ENCODE measurements at places on chromosomes 1 and 21.

DNA sequence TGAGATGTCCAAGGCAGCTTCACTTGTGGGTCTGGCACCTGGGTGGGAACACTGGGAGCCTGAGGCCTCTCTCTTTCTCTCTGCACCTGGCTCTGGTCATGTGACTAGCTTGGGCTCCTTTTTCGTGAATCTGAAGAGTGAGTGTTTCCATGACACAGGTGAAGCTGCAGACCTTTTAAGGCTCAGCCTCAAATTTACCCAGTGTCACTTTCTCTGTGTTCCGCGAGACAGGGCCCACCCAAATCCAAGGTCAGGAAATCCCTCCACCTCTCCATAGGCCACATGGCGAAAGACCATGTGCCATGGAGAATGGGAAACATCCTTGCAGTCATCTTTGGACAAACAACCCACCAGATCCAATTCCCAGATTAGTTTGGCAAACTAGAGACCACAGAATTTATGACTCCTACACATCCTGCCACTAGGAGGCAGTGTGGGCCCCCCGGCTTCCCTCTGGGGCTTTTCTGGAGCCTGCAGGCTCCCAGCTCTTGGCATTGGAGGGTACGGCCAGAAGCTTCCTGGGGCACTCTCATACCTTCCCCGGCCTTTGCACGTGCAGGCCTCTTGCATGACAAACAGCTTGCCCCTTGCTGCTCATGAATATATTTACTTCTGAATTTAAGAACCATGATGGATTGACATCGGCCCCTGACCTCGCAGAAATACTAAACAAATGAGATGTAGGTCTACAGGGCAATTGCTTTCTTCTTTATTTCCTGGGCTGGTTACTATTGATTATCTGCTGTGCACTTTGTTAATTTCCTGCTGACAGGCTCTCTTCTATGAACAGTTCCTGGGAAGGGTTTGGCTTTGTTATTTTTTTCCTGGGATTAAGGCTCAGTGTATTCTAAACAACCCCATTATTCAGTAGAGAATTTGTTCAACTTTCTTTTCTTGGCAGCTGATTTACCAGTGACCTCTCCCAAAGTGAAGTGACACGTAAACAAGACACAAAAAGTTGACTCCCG is 180.7 kb downstream of the KAZN start:
- DNase-seq = no peak

DNA sequence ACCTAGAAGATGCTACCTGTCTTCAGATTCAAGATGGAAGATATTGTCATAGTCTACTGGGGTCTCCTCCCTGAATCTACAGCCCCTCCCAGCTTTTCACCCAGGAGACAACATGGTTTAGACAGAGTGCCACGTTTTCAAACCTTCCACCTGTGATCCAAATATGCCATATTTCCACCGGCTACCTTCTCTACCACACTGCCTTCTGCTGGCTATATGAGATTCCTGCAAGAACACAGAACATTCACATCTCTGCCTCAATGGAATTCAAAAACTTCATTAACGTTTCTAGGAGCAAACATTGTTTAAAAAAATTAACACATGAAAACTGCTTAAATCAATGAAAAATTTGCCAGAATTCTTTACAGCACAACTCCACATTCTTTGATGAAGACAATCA is 12.9 kb upstream of the LELP1 start:
- DNase-seq = no peak

DNA sequence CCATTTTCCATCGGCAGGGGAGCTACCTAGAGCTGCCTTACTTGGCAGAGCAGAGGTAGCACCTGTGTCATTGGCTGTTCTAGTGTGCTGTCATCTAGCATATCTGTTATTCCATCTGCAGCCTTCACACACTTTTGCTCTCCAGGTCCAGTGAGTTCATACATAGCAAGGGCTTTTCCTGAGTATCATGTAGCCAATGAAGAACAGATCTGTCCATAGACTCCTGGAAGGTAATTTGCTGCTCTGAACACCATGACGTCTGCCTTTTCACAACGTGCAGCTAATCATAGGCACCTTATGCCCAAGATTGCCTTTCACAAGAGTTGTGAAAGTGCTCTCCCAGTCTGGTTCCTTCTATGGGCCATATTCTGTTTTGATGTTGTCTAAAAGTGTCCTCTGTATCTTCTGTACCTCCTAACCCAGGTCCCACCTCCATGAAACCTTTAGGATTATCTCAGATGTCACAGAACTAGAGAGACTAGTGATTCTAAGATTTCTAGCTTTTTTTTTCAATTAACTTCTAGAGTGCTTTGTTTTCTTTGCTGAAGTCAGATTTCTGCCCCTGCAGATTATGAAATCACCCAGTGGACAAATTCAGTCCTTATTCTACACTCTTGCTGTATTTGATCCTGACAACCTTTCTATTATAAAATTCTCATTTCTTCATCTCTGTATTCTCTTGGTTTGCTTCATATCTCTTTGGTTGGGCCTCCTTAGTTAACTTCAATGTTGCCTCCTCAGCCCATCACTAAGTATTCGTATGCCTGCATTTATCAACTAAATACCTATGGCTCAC is 134.8 kb downstream of the PBX1 start:
- no peak for DNase-seq

DNA sequence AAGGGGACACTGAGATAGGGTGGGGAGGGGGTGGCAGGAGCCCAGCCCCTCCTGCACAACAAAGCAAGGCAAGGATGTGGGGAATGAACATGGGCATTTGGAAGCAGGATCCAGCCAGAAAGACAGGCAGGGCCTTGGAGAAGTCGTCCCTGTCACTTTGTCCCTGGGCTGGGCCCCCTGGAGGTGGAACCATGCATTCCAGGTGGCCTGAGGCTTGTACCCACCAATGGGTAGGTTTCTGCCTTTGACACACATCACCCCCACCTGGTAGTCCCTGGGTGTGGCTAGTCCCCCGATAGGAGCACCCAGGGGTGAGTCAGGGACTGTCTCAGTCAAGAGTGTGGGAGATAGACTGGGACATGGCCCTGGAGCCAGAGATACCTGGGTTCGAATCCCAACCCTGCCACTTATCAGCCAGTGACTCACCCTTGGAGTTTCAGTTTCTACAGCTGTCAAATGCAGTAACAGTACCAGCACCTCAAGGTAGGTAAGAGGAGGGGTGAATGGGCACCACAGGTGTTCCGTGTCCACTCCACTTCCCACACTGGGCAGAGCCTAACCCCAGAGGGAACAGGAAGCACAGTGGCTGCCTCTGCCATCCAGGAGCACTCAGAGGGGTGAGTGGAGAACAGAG is 10.0 kb downstream of the PLA2G2D start:
- no peak for DNase-seq

- DNase-seq = no peak
Measured at GRCh38 chr1:193558491-193559028, 372.1 kb upstream of the B3GALT2 start.

- DNase-seq = no peak
Measured at GRCh38 chr1:89918127-89918793, 76.7 kb upstream of the ZNF326 start.

DNA sequence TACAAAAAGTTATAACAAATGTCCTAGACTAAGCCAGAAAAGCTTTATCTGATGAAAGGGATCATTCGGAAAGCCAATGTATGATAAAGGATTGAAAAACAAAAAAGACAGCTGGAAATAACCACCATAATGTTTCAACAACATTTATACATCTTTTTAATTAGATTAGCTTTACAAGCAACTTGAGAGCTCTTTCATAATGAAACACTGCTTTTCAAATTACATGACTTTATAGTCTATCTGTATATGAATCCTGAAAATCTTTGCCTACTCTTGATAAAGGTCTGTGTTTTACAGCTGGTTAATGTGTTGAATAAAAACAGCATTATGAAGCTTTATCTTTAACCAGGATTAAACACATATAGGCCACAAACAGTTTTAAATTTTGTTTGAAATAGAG is 25.5 kb downstream of the SPRTN start:
- no peak for DNase-seq

DNA sequence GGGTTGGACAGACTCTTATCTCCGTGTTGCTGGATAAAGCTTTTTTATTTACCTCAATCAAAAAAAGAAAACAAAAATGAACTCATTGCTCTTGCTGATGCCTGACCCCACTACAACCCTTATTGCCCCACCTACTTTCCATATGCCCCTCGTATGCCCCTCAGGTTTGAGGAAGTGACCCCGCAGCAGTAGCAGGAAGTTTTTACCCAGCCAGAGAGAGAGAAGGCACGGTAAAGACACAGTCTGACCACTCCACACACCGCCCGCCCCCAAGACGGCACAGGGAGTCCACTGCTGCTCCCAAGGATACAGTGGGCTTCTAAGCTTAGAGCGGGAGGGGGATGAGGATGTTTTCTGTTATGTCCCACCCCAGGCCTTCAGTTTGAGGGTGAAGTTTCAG is 9.8 kb downstream of the PLEKHO1 start:
- no peak for DNase-seq

DNA sequence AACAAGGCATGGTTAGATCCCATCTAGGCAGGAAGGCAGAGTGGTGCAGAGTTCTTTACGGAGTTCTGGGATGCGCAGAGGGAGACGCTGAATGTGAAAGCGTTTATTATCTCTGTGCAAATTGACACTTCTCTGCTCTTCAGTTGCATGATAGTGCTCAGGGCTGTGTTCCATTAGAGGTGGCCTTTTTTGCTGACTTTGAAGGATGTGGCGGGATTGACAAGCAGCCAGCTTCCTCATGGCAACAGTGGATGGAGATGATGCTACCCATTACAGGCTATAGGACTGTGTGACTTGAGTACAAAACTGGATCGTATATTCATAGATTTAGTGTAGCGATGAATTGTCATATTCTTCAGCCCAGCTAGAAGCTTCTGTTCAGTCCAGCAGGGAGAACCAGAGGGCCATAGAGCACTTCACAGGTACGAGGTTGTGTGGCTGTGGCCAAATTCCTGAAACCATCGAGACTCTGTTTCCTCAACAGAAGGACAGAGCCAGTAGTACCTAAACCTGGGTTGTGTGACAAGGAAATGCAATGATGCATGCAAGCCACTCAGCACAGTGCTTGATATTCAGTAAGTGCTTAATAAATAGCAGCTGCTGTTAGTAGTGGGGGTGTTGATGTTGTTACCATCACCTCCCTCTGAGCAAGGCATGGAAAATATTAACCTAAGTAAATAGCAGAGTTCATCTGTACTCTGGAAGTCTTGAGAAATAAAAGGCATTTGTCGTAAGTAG is 430.0 kb upstream of the KAZN start:
- DNase-seq = no peak

- no peak for DNase-seq
Measured at GRCh38 chr1:240666568-240667198, 54.7 kb upstream of the GREM2 start.

DNA sequence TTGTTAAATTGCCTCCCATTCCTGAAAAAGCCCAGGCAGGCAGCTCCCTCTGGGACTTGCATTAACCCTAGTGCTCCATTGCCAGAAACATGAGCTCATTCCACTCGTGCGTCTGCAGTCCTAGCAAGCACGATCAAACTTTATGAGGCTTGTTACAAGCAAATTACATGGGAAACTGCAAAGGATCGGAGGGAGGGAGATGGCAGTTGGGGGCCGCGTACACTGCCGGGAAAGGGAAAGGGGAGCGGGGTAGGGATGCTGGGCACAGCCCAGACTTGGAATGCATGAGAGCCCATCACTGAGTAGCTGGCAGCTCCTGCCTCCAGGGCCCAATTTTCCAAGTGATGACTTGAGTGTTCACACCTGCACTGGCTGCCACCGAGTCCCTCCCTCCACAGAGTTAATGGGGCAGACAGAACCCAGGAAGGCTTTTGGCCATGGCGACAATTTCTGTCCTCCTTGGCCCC is 169.9 kb downstream of the BRINP2 start:
- no peak for DNase-seq

GRCh38 chr1:156748670-156749418 is 2.6 kb downstream of the HDGF start:
- no peak for DNase-seq

DNA sequence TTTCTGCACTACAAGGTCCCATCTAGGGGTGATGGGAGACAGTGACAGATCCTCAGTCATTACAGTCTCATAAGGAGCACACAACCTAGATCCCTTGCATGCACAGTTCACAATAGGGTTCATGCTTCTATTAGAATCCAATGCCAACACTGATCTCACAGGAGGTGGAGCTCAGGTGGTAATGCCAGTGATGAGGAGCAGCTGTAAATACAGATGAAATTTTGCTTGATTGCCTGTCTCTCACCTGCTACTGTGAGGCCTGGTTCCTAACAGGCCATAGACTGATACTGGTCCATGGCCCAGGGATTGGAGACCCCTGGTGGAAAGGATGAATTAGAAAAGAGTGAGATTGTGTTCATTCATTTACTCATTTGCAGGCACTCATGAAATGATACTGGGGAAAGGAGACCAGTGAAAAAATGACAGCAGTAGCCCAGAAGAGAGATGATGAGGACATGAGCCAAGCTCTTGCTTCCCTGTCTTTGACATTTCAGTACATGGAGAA is 251.6 kb upstream of the DUSP10 start:
- no peak for DNase-seq

DNA sequence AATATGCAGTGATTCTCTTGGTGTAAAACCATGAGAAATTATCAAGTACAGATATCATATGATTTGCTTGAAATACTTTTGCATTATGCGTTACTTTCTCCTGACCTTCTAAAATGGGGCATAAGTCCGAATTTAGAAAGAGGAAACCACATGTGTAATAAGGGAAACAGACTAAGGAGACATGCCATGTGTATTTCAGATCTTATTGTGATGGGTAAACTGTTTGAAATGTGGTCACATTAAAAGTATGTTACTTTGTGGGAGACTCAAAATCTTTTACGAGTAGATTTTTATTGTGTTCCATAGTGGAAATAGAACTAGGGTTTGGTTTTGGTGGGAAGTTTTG is 173.0 kb downstream of the NFIA start:
- no peak for DNase-seq

- DNase-seq = no peak
Measured at GRCh38 chr1:211335522-211336157, 9.0 kb downstream of the TRAF5 start.

GRCh38 chr21:44814498-44815023 is 3.3 kb downstream of the SUMO3 start:
- no peak for DNase-seq

DNA sequence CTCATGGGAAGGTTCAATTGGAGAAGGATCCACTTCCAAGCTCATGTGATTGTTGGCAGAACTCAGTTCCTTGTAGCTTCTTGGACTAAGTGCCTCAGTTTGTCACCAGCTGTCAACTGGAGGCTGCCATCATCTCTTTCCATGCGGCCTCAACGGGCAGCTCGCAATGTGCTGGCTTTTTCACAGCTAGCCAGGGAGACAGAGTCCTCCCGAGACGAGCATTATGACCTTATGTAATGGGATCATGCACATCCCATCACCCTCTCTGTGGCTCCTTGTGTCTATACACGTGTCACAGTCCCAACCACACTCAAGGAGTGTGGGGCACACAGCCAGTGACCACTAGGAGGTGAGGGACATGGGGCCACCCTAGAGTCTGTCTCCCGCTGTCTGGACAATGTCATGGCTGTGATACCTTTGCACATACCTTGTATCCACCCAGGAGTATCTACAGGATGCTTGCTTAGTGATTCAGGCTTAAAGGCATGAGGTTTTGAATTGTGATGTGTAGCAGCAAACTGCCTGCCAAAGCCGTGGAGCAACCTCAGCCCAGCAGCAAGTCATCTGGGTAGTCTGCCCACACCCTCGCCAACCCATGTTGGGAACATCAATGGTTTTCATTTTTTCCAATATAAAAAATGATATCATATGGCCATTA is 3.9 kb upstream of the KRTAP10-6 start:
- no peak for DNase-seq
